ENCODE measurements at places on chromosomes 3 and 15.

DNA sequence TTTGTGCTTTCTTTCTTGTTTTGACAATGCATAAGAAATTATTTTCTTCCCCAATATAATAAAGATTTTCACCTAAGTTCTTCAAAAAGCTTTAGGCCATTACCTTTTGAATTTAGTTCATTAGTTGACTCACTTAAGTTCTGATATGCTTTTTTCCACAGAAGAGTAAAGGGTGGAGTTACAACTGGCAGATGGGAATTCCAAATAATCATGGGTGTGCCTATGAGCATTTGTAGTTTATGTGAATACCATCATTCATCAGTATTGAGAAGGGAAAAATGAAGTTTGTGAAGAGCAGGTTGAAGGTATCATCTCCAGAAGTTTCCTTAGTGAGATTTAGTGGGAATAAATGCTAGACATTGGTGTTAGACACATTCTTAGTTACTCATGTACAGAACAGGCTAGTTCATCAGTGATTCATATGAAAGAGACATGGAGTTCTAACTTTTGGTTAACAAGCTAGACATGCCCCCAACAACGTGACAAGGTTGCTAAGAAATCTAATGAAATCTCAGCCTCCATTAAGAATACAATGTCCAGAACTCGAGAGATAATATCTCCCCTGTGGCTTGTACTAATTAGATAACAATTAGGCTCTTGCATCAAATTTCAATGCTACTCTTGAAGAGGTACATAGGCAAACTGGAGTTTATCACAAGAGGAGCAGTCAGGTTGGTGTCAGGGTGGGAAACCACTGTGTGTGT lies 16.9 kb upstream of the ALCAM start:
- no peaks in the 10 kb centered on the region for H3K36me3 ChIP-seq
- H3K27me3 ChIP-seq = no peaks in the 10 kb centered on the region
- DNase-seq = no peak

GRCh38 chr3:85576091-85576690 lies 617.4 kb downstream of the CADM2 start:
- DNase-seq = peak; percentile 68
- no peaks in the 10 kb centered on the region for H3K27me3 ChIP-seq
- peaks cover 6% of the 10 kb centered on the region for H3K4me1 ChIP-seq
- H3K4me3 ChIP-seq = no peak overlapping the region

- no peaks in the 10 kb centered on the region for H3K27me3 ChIP-seq
- H3K27ac ChIP-seq = no peak overlapping the region
- H3K4me3 ChIP-seq = no peak overlapping the region
- H3K36me3 ChIP-seq = no peaks in the 10 kb centered on the region
- no peaks in the 10 kb centered on the region for H3K4me1 ChIP-seq
Measured at GRCh38 chr3:110362751-110363150, 708.9 kb upstream of the NECTIN3 start.

DNA sequence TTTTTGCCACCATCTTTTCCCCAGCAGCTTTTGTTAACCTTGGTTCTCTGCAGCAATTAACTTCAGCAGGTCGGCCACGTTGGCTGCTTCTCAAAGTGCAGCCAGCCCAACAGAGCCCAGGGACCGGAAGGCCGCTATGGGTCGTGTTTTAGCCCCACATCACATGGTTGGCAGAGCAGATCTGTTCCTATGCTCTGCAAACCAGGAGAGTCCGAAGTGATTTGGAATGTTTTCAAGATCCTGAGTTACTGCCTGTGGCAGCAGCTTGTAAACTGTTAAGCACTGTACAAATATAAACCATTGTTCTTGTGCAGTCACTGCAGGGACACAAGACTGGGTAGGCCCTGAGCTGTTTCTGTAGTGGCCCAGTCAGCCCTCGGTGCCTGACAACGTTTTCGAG lies 69.6 kb upstream of the MYZAP start:
- DNase-seq = peak; percentile 70
- H3K36me3 ChIP-seq = no peaks in the 10 kb centered on the region
- no peaks in the 10 kb centered on the region for H3K27me3 ChIP-seq
- no peak overlapping the region for H3K4me3 ChIP-seq
- peaks cover 46% of the 10 kb centered on the region for H3K4me1 ChIP-seq

DNA sequence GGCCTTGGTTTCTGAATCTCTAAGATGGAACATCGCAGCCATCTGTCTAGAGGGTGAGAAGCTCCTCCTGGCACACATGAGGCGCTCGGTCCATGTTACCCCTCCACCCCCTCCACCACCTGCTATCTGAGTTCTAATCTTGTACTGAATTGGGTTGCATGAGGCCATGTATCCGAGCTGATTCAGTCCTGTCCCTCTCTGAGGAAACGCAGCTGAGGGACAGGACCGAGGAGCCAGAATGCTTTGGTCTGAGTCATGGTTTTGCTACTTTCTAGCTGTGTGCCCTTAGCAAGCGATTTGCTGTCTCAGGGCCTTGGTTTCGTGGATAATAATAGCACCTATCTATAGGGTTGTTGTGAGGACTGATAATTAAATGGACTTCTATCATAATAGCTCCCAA lies 87.8 kb upstream of the SEC13 start:
- no peak overlapping the region for H3K4me3 ChIP-seq
- DNase-seq = no peak
- no peaks in the 10 kb centered on the region for H3K27me3 ChIP-seq
- H3K27ac ChIP-seq = no peak overlapping the region
- H3K36me3 ChIP-seq = no peaks in the 10 kb centered on the region
- H3K4me1 ChIP-seq = no peaks in the 10 kb centered on the region

DNA sequence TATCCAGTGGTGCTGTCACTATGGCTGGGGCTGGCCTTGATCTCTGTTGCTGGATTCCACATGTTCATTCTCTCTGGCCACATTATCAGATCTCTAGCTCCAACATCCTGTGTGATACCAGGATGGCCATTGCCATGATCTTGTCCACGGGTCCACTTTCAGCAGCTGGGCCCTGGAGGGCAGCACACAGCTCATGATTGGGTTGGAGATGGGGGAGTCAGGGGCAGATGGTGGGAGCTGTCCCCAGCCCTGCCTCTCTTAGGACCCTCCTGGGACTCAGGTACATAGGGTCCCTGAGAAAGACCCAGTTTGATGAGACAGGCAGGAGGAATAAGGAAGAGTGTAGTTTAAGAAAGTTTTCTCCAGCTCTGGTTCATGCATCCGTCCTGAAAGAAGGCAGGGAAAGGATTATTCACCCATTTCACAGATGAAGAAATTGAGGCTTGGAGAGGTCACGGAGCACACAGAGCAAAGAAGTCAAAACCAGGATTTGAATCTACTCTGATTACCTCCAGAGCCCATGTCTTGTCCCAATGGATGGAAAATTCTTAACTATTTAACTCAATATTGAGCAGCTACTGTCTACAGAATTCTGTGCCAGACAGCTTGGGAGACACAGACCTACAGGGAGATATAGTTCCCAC lies 100.5 kb downstream of the LINGO1 start:
- no peak for DNase-seq
- H3K27ac ChIP-seq = no peak overlapping the region
- H3K27me3 ChIP-seq = no peaks in the 10 kb centered on the region
- no peaks in the 10 kb centered on the region for H3K36me3 ChIP-seq
- no peak overlapping the region for H3K4me3 ChIP-seq

DNA sequence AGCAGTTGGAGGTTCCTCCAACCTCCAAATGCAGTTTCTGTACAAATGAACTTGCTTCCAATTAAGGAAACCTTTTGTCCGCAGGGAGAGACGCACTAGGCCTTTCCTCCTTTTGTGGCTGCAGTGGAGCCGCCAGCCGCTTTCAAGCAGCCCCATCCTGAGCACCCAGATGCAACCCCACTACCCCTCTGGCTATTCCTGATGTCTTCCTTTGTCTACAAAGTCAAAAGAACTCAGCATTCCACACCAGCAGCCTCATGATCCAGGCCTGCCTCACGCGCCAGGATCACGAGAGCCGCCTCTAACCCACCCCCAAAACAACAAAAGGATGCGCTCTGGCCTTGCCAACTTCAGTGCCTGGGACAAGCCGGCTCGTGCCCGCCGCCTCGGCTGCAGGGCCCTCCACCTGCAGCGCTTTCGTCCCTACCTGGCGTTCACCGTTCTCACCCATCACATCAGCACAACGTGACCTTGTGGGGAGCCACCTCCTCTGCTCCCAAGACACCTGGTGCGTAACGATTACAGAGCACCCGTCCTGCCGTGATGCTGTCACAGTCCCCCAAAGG lies 48.2 kb upstream of the MUC4 start:
- peaks cover 9% of the 10 kb centered on the region for H3K4me1 ChIP-seq
- no peak overlapping the region for H3K4me3 ChIP-seq
- H3K36me3 ChIP-seq = no peaks in the 10 kb centered on the region
- no peaks in the 10 kb centered on the region for H3K27me3 ChIP-seq

DNA sequence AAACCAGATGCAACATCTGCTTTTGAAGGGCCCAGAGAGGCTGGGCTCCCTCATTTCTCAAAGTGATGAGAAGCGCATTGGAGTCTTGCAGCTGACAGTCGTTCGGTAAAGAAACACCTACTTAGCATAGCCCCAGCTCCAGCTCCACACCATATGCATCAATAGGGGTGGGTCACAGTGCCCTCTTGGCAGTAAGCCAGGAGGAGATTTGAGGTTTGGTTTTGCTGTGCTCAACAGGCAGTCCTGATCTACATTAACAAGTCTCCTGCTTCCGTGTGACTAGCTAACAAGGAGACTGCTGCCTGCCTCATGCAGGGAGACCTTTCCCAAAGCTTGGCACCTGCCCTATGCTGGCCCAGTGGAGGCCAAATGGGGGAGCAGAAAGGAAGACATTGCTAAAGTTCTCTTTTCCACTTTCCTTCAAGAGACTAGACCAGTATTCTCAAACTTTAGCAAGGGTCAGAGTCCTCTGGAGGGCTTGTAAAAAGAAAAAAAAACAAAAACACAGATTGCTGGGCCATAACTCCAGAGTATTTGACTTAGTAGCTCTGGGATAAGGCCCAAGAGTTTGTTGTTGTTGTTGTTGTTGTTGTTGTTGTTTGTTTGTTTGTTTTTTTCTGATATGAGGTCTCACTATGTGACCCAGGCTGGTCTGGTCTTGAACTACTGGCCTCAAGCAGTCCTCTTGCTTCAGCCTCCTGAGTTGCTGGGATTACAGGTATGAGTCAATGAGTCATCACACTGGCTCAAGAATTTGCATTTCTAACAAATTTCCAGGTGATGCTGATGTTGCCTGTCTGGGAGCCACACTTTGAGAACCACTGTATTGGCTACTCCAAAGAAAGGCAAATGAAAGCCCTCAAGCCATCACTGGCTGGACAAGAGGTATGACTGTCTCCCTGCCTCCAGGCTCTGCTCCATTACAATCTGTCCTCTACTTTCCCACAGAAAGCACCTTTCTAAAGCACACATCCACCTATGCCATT lies 294.9 kb downstream of the RORA start:
- H3K36me3 ChIP-seq = no peaks in the 10 kb centered on the region
- H3K27me3 ChIP-seq = no peaks in the 10 kb centered on the region
- H3K4me1 ChIP-seq = peaks cover 13% of the 10 kb centered on the region

DNA sequence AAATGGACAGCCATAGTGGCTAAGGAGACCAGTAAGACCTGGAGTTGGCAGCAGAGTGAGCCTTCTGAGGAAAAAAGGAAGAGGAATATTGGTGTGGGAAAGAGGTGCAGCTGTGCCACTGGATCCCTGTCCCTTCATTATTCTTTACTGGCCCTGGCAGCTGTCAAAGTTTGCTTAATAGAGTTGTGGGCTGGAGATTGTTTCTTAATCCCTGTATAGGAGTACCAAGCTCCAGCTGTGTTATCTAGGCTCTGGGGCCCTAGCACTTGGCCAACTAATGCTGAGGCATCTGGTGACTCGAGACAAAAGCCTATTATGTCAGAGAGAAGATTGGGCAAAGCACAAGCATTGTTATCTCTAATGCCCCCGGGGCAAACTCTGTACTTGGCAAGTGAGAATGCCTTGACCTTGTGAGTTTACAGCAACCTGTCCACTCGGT lies 61.4 kb downstream of the ZNF609 start:
- DNase-seq = peak; percentile 82
- peak overlapping the region; percentile 87 for H3K27ac ChIP-seq
- peaks cover 46% of the 10 kb centered on the region for H3K4me1 ChIP-seq
- no peaks in the 10 kb centered on the region for H3K36me3 ChIP-seq
- H3K4me3 ChIP-seq = no peak overlapping the region
- H3K27me3 ChIP-seq = no peaks in the 10 kb centered on the region

DNA sequence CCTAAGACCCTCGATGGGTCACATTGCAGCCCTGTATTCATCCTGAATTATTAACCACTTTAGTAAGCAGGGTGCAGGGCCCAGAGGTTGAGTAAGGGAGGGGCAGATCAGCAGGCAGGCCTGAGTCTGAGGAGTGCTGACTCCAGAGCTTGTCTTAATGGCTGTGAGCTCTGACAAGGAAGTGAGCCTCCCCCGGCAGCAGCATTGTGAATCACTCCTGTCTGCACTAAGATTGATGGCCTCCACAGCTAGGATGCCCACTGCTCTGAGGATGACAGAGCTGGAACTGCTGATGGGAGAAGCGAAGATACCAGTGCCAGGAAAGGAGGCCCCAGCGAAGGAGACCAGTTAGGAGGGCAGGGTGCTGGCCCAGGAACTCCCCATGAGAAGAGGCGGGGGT lies 46.5 kb upstream of the CCDC174 start:
- H3K27ac ChIP-seq = no peak overlapping the region
- H3K27me3 ChIP-seq = no peaks in the 10 kb centered on the region
- peaks cover 11% of the 10 kb centered on the region for H3K4me1 ChIP-seq
- no peak overlapping the region for H3K4me3 ChIP-seq
- DNase-seq = no peak

GRCh38 chr3:196757876-196758739 lies 18.5 kb downstream of the PAK2 start:
- no peak for DNase-seq
- no peaks in the 10 kb centered on the region for H3K36me3 ChIP-seq
- no peak overlapping the region for H3K4me3 ChIP-seq
- peaks cover 7% of the 10 kb centered on the region for H3K4me1 ChIP-seq
- H3K27me3 ChIP-seq = no peaks in the 10 kb centered on the region
- no peak overlapping the region for H3K27ac ChIP-seq

DNA sequence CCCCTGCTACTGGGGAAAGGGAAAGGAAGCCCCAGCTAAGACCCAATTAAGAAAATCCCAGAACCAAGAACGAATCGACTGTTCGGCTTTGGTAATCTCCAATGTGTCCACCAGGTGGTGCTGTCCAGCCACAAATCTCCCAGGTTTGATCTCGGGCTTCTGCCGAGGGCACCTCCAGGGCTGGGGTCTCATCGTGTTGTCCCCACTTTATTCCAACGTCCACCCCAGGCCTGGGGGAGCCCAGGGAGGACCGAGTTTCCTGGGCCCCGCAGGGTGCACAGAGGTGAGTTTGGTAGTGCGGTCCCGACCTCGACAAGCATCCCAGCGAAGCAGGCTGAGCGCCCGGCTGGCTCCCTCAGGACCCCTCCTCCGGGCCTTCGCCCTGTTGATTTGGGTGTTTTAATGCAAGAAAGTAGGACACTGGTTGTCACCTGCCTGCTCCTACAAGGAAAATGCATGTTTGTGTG lies 185.1 kb downstream of the GOLGA6L6 start:
- DNase-seq = peak; percentile 56
- no peaks in the 10 kb centered on the region for H3K36me3 ChIP-seq
- no peak overlapping the region for H3K27ac ChIP-seq
- H3K27me3 ChIP-seq = peaks cover 4% of the 10 kb centered on the region

DNA sequence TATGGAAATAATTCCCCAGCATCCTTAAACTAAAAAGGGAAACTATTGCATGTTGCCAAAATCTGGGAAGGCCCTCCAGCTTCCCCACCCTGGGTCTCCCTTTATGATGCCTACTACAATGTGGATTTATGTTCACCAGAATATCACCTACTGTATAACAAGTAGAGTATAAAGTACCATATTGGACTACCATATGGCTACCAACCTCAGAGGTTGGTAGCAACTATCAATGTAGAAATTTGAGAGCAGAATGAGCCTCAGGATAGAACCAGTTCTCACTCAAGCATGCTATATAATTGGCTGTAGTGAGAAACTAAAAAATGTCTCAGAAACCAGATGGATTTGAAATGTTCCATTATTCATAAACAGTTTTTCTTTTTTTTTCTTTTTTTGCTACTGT lies 918.4 kb downstream of the MCTP2 start:
- no peak overlapping the region for H3K27ac ChIP-seq
- H3K36me3 ChIP-seq = no peaks in the 10 kb centered on the region
- H3K4me1 ChIP-seq = no peaks in the 10 kb centered on the region
- DNase-seq = no peak
- no peak overlapping the region for H3K4me3 ChIP-seq
